ENCODE measurements at places on chromosomes 4 and X.

DNA sequence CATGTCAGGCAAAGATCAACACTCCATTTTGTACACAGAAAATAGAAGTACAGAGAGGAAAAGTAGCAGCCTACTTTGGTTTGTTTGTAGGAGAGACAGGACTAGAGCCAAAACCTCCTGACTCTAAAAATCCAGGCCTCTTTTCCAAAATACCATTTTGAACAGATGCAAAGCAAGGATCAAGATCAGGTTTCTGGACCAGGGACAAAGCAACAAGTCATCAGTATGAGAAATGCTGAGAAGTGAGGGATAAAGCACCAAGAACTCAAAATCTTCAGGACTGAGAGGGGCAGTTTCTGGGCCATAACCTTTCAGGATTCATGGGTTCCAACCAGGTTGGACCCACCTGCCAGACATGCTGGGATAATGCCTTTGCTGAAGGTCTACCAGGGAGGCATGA lies 36.6 kb upstream of the MBTPS2 start:
- no peak for DNase-seq

- DNase-seq = no peak
These were observed 113.2 kb downstream of the SPCS3 start for GRCh38 chr4:176432811-176433540.

- no peak for DNase-seq
These were observed 12.2 kb downstream of the DOCK11 start for GRCh38 chrX:118507766-118508165.

- DNase-seq = no peak
These were observed 36.6 kb downstream of the IGFBP7 start for GRCh38 chr4:57073559-57073958.

DNA sequence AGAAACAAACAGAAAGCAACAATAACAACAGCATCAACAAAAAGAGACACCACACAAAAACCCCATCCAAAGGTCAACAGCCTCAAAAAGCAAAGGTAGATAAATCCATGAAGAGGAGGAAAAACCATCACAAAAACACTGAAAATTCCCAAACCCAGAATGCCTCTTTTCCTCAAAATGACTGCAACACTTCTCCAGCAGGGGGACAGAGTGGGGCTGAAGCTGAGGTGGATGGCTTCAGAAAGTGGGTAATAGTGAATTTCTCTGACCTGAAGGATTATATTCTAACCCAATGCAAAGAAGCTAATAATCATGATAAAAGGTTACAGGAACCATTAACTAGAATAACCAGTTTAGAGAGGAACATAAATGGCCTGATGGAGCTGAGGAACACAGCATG lies 888.2 kb downstream of the RAB28 start:
- DNase-seq = no peak

DNA sequence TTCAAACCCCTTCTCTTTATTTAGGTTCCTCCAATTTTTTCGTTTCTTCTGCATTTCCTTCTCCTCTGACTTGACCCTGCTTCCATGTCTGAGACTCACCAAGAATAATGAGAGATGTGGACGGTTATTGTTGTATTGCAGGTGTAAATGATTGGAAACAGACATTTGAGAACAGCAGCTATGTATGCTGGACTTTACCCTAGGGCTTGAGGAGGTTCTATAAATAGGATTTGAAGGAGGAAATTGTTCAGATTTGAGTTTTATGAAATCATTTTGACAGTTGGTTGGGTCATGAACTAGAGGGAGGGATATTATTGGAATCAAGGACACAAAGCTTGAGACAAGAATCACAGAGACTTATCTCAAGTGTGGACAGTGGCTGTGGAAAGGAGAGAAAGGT lies 614.6 kb upstream of the CPEB2 start:
- no peak for DNase-seq

DNA sequence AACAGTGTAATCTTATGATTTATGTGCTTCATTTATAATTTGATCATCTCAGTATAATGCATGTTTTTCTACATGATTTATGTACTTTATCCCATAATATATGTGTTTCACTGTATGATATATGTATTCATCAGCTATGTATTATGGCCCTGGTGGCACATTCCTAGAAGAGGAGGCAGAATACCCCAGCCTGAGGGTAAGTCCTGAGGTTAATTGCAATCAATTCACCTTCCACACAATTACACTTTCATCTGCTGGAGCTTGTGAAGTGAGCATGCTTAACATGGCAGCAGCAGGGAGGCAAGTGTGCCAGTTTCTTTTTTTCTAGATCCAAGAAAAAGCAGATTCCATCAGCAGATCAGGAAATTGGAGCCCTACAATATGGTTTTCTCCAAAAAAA lies 81.2 kb downstream of the CXXC4 start:
- DNase-seq = no peak

- DNase-seq = no peak
These were observed 14.6 kb downstream of the SERPINA7 start for GRCh38 chrX:106023947-106024346.

- no peak for DNase-seq
These were observed 46.3 kb upstream of the HHIP start for GRCh38 chr4:144599621-144600020.

- DNase-seq = no peak
These were observed 282.5 kb upstream of the PCDH10 start for GRCh38 chr4:132866616-132867015.

DNA sequence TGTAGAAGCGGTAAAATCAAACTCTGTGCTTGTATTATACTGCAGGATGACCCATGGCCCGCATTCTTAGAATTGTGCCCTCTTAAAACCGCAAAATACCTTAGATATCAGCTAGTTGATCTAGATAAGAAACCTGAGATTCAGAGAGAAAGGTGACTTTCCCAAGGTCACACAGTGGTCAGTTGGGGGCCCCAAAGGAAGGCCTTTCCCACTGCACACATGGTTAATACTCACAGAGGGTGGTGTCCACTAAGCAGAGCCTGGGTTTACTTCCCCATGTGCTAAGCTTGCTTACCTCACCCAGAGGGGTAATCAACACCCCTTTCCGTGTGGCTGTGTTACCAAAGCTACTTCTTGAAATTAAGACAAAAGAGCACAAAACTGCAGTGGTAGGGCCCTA lies 66.3 kb downstream of the RBM47 start:
- no peak for DNase-seq

DNA sequence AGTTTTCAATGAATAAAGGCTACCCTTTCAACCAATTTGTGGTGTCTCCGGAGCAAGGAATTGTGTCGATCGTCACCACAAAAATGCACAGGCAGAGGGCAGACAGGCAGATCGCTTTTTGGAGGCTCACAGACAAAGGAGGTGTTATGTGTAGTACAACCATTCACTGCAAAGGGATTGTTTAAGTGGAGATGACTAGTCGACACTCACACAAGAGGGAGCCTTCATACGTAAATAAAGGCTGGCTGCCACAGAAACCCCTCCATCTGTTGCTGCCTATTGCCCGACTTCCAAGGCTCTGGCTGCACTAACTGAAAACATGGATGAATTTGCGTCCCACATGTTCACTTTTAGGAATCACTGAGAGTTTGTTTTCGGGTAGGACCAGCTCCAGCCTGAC lies 281.1 kb downstream of the NKX6-1 start:
- no peak for DNase-seq

DNA sequence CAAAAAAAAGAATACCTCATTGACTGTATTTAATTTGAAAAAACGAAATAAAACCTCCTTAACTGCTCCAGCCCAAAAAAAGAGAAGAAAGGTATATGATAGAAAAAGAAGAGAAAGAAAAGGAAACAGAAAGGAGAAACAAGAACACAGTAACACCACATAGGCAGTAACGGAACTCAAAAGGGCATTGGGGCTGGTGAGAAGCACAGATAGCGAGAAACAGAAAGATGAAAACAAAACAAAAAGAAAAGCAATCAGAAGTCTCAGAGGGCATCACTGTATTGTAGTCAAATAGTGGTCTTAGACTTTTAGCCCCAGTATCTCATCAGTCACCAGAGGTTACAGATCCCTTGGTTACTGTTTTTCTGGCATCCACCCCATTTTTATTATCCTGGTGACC lies 88.6 kb downstream of the NFKB1 start:
- DNase-seq = no peak

DNA sequence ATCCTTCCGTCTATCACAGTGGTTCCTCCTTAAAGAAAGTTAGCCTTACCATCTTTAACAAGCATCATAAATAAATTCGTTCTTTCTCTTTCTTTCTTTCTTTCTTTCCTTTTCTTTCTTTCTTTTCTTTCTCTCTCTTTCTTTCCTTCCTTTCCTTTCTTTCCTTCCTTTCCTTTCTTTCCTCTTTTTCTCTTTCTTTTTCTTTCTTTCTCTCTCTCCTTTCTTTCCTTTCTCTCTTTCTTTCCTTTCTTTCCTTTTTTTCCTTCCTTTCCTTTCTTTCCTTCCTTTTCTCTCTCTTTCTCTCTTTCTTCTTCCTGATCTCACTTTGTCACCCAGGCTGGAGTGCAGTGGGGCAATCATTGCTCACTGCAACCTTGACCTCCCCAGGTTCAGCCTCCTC lies 60.4 kb downstream of the ENPP6 start:
- no peak for DNase-seq

GRCh38 chrX:115696039-115696438 lies 135.1 kb downstream of the PLS3 start:
- no peak for DNase-seq

GRCh38 chr4:38163216-38164006 lies 203.2 kb downstream of the PTTG2 start:
- no peak for DNase-seq

DNA sequence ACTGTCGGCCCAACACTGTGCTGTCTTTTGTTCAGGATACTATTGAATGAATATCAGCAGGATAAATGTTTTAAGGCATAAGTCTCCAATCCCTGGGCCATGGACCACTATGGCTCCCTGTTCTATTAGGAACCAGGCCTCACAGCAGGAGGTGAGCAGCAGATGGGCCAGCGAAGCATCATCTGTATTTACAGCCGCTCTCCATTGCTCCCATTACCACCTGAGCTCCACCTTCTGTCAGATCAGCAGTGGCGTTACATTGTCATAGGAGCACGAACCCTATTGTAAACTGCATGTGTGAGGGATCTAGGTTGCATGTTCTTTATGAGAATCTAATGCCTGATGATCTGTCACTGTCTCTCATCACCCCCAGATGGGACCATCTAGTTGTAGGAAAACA lies 3.7 kb upstream of the APLN start:
- DNase-seq = no peak

- peak; percentile 18 for DNase-seq
These were observed 81.7 kb downstream of the ZC4H2 start for GRCh38 chrX:64894454-64895038.

DNA sequence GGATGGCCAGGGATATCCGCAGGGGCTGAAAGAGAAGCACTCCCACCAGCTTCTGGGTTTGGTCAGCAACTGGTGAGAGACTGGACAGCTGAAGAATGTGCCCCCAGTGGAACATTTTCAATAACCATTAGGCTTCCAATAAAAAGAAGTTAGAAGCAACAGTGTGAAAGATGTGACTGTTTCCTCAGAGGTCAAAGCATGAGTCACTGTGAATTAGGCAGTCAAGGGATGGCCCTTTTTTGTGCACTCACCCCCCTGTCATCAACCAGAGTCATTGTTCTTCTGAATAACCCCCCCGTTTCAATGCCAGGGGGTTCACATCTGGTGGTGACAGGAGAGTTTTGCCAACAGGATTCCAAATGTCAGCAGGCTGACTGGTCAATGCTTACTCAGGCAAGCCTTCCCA lies 74.6 kb upstream of the SH3RF1 start:
- no peak for DNase-seq

GRCh38 chr4:99088023-99088449 lies 552 bp downstream of the ADH5 start:
- peak; percentile 14 for DNase-seq

DNA sequence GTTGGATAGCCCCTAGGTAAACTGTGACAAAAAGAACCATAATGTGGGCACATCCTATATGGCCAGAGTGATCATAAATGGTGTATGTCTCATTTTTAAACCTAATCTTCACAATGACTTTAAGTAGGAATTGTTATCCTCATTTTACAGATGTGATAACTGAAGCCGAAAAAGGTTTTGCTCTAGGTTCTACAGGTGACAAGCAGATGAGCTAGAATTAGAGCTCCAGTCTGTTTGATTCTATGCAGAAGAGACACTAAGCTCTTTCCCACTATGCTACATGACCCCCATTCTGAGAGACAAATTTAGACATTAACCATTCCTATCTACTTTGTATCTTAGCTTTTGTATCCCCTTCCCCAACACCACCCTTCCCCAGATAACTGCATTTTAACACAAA lies 2.0 kb downstream of the AREG start:
- DNase-seq = no peak

DNA sequence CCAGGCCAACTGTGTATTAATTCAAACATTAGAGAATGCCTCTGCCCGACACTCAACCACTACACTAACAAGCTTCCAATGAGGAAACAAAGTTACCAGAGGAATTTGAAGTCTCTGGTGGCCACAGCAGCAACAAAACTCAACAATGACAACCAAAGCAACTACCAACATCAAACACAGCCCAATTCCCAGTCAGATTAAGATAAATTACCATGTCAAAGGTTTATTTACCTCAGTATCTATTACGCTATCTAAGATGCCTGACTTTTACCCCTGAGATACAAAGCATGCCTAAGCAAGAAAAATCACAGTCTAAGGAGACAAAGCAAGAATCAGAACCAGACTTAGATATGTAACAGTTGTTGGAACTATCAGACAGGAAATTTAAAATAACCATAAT lies 230.1 kb upstream of the FTHL17 start:
- no peak for DNase-seq

- DNase-seq = no peak
These were observed 19.1 kb downstream of the CD99 start for GRCh38 chrX:2710041-2710840.

DNA sequence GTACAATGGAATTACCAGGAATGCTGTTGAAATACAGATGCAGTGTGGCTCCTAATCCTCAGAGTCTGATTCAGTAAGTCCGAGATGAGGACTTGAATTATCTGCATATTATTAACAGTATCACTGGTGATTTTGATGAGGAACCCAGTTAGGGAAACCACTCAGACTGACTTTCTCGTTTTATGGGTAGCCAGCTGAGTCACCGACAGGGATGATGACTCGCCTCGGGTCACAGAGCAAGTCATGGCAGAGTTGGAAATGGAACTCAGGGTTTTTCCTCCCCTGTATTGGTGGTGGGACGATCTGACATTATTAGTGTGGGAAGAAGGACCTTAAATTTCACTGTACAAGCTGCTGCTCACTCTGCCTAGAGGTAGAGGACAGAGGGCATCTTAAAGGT lies 51.3 kb downstream of the RTL9 start:
- no peak for DNase-seq

- DNase-seq = no peak
These were observed 116.3 kb downstream of the BMP15 start for GRCh38 chrX:51026862-51027261.

DNA sequence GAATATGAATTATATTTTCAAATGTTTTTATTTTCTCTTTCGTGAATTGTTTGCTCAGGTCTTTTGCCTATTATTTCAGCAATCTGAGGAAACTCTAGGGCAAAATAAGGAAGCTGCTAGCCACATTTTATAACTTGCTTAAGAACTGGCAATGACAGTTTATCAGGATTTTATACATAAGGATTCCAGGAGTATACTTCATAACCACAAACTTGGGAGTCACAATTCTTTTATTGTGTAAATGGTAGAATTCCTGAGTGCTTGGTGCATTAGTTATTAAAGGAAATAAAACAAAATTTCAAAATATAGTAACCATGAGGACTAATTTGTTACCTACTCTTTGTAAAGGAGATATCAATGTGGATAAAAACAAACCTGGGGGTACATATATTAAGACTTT lies 54.4 kb downstream of the PALLD start:
- no peak for DNase-seq

- DNase-seq = no peak
These were observed 101.5 kb upstream of the MAML3 start for GRCh38 chr4:140255467-140255866.

GRCh38 chrX:68677998-68678397 lies 30.5 kb downstream of the STARD8 start:
- no peak for DNase-seq

- no peak for DNase-seq
These were observed 31.2 kb upstream of the IL3RA start for GRCh38 chrX:1305411-1305810.

Data from HuH-7 (cell line).